Stomach (tissue), 19 donors: ENCODE measurements at places on chromosomes 6 and 20. TPM values are rescaled to one million over a fixed set of nuclear protein-coding genes. Genes with fewer than 3 reads are reported as not detected.
A peak's percentile ranks its signal among the peaks of the same experiment; 100 is the strongest.

DNA sequence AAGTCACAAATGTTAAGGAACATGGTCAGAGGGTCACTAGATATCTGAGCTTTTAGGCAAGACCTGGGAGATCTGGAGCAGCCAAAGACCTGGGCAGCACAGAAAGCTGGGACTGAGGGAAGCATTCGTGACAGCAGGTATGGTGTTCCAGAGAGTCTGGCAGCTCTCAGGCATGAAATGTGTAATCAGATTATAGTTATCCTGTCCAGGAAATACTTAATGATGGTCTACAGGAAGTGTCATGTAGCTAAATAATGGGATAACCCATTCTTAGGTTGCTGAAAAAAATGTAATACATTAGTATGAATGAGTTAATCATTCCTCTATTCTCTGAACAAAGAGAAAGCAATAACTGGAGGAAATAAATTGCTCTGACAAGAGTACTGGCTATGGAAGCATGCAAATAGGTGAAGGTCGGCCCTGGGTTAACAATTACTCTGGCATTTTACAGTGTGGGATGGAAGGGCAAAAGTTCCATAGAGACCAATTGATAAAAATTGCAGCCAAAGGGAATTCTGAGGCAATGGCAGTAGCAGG is 740.5 kb downstream of the CBLN4 start:
- no peaks in the 10 kb centered on the region for H3K4me1 ChIP-seq
- H3K27me3 ChIP-seq, result no peaks in the 10 kb centered on the region
- no peak overlapping the region for H3K4me3 ChIP-seq
- H3K36me3 ChIP-seq, result no peaks in the 10 kb centered on the region
- no peak for DNase-seq
- no peak overlapping the region for H3K27ac ChIP-seq

- peak; percentile 26 for DNase-seq
- H3K27ac ChIP-seq, result no peak overlapping the region
- H3K4me1 ChIP-seq, result peaks cover 63% of the 10 kb centered on the region
- H3K4me3 ChIP-seq, result no peak overlapping the region
- no peaks in the 10 kb centered on the region for H3K36me3 ChIP-seq
Measured at GRCh38 chr6:85461798-85462170, 11.9 kb downstream of the NT5E start.

- no peak overlapping the region for H3K27ac ChIP-seq
- no peaks in the 10 kb centered on the region for H3K36me3 ChIP-seq
- no peak for DNase-seq
- no peak overlapping the region for H3K4me3 ChIP-seq
Measured at GRCh38 chr6:13927203-13927602, 2.5 kb downstream of the RNF182 start.

HLA-C gene
- 170 TPM for total RNA-seq

- DNase-seq, result no peak
- no peaks in the 10 kb centered on the region for H3K4me1 ChIP-seq
- H3K4me3 ChIP-seq, result no peak overlapping the region
- H3K27ac ChIP-seq, result no peak overlapping the region
- no peaks in the 10 kb centered on the region for H3K27me3 ChIP-seq
Measured at GRCh38 chr6:36327226-36327918, 9.3 kb downstream of the BNIP5 start.

DNAH8 gene
- not detected for total RNA-seq

PEX3 gene
- total RNA-seq, result 7.8 TPM
